Heart left ventricle (tissue), 16 donors: ENCODE measurements at places on chromosomes 2 and 18. TPM values are rescaled to one million over a fixed set of nuclear protein-coding genes. Genes with fewer than 3 reads are reported as not detected.

GRCh38 chr2:132517386-132517785 lies 100.8 kb downstream of the GPR39 start:
- no peak for DNase-seq

DNA sequence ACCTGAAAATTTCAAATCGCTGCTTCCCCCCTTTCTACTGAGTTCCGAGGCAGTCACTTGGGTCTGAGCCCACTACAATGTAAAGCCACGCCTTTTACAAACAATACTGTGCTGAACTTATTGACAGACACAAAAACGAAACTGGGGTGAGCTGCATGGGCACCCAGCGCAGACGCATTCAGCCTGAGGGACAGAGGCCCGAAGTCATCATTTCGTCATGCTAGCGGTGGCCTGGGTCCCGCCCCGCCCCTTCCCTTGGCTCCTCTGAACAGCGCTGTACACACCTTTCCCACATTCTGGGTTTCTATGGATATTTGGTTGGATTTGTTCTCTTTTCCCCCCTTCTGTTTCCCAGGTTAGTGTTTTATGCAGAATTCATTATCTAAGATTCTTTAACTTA lies 71.7 kb downstream of the EIPR1 start:
- no peak for DNase-seq

Gene REG1B
- 0.69 TPM for polyA plus RNA-seq

- no peak for DNase-seq
Observed at GRCh38 chr2:231800493-231801091, 14.3 kb downstream of the COPS7B start.

DNA sequence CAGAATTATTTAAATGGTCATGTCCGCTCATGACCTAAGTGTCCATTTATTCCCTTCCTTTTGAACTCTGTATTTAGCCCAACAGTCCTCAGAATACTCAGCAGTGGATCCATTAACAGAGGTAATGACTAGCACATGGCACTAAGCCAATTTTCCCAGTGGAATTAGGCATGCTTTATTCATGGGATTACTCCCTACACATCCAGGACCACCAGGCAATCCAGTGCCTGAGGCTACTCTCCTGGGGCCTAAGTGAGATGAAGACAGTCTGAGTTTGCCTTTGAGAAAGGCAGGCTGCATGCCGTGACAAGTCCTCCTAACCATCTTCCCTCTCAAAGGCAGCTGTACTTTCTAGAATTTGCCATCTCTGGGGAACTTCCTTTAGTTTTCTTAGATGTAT lies 128.6 kb downstream of the SPOPL start:
- DNase-seq, result no peak

DNA sequence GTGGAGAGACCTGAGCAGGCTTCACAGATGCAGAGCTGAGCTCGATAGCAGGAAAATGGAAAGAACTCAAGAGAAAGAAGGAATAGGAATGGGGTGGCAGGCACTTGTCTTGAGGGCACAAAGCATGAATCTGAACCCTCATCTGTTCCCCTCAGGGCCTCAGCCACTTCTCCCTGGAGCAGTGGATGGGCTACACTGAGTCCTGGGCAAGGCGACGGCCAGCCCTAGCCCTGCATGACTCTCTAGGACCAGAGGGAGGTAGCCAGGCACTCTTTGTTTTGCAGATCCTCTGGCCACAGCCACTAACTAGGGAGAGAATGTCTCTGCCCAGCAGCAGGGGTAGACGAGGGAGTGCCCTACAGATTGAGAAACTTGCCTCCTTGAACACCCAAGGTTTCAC lies 3.4 kb upstream of the TEX51 start:
- peak; percentile 2 for DNase-seq

DNA sequence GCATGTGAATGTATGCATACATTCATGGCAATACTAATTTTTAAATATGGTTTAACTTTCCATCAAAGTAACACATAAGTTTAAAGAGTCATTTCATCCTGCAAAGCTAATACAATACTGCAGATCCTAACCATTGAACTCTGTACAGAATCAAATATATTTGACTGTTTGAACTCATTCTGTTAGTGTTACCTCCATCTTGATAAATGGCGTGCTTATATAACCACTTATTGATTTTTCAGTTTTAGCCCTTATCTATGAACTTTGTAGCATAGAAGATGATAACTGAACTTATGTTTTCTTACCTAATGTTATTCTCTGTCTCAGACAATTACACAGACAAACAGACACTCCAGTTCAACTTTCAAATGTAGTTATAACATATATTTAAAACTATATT lies 731.0 kb upstream of the LRATD1 start:
- DNase-seq, result no peak

- peak; percentile 36 for DNase-seq
Observed at GRCh38 chr2:182144776-182145165, 159.1 kb downstream of the PPP1R1C start.

Gene CUL3
- polyA plus RNA-seq, result 81.3 TPM

DNA sequence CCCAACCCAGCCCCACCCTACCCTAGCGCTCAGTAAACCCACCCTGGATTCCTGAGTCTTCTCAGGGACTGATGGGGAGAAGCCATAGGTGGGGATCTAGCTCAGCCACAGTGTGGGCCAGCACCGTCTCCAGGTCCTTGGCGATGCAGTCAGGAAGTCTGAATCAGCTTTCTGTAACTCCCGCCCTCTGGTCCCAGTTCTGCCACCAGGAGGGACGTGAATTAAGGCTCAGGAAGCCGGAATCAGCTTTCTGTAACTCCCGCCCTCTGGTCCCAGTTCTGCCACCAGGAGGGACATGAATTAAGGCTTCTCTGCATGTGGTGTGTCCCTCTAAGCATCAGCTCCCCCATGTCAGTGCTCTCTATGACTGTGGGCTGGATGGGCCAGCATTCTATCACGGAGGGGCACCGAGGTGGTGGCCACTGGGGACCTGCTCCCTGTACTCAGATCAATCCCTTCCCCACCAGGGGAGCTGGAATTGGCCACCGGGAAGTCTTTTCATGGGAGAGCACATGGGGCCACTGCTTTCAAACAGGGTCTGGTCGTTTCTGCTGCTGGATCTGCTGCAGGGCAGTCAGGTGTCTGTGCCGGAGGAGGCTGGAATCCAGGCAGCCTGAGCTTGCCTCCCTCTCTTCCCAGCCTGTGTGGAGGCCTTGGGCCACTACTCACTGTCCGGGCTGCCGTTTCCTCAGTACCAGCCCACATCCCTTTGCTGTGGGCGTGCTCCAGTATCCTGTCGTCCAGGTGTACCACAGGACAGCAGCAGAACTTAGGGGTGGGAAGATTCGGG lies 24.7 kb downstream of the ASB18 start:
- no peak for DNase-seq

DNA sequence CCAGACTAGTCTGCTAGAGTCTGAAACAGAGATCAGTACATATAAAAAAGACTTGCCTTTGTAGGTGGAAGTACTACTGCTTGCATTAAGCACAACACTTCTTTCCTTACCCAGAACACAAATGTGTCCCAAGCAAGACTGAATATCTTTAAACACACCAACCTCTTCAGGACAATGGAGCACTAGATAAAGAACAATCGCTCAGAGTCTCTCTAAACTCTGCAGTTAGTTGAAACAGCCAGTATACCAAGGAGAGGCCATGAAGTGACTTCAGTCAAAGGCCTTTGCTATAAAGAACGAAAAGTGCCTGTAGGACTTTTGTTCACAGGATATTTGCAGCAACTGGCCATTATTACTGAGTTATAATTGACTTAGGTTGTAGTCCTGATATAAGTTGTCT lies 9.9 kb upstream of the B4GALT6 start:
- no peak for DNase-seq

Gene PRSS56
- polyA plus RNA-seq, result not detected
